ENCODE measurements at places on chromosomes 16 and 17.

DNA sequence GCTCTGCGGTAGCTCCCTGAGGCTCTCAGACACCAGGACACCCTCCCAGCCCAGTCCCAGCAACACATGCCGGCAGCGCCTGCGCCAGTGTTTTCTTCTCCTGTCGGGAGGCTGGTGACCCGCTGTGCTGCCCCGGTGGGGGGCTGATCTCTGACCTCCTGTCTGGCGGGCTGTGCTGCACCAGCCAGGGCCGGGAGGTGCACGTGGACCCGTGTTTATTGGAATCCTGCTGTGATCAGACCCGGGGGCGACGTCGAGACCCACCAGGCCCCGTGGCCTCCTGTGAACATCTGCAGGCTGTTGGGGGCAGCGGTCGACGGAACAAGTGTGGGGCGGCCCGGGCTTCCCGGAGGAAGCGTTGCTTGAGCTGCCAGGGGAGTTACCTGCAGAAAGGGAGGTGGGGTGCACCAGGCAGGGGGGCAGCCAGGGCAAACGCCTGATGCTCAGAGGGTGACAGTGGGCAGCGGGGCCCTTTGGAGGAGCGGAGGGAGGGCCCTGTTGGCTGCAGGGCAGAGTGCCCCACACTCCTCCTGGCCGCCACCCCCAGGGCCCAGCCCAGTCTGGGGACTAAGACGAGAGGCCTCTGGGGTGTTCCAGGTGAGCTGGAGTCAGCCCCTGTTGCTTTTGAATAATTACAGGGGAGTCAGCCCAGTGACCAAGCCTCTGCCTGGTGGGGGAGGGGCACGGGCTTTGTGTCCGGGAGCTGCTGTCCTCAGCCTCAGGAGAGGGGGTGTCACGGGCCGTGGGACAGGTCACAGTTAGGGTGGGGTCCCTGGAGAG is 2.3 kb upstream of the SSTR5 start:
- no peak for DNase-seq

DNA sequence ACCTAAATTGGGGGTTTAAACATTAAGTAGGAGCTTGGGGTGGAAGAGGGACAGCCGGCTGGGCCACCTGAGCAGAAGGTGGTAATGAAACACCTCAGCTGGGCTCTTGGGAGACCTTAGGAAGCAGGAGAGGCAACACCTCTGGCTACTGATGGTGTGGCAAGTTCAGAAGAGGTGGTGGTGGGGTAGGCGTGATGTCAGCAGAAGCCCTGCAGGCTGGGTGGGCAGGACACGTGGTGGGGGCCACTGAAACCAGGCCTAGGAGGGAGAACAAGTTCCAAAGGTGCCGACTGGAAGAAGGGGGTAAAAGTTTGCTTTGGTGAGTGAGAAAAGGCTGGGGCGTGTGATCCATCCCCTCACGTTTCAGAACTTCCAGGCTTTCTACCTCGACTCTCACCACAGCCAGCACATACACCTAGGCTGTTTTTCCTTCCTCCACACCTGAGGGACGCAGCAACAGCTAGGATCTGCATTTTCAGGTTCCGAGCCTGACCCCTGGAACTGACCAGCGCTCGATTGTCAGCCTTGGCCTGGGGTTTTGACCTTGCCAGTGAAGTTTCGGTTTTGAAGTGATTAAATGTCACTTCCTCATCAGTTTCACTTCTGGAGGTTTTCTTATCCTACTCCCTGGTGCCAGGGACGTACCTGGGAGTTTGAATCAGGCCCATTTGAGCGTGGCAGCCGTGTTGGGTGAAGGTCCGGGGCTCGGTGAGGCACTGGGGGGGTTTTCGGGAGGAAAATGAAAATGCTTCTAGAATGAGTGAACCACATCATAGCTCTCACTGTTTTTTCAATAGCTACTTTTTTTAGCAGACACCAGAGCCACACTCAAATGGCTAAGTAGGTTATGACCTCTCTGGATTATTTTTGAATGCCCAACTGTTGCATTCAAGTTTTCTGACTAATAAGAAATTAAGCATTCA is 10.0 kb downstream of the SNN start:
- DNase-seq = no peak

GRCh38 chr16:55502801-55503366 is 6.0 kb upstream of the LPCAT2 start:
- peak; percentile 88 for DNase-seq

DNA sequence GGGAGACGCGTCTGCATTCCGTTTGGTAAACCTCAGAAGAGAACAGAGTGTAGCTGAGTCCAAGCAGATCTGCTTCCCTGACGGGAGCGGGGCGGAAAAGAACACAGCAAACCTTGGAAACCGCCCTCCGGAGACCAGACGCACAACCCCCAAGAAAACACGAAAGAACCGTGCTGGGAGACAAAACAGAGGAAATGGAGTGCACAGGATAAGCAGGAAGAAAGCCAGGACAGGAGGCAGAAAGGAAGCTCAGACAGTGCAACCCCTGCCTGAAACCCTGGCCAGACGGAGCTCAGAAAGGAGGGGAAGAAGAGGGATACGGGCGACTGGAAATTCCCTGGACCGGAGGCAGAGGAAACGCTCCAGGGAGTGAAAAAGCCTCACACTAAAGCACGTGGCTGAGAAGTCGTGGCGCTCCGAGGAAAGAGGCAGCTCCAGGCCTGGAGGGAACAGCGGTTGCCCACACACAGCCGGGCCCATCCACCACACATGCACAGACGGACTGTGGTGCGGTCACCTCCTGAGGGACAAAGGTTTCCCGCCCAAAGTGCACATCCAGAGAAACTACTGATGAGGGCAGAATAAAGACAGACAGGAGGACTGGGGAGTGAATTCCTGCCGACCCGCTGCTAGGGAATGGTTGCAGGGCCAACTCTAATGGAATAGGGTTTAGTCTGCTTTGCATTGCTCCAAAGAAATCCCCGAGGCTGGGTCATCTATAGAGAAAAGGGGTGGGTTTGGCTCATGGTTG is 10.2 kb downstream of the DPEP1 start:
- no peak for DNase-seq

DNA sequence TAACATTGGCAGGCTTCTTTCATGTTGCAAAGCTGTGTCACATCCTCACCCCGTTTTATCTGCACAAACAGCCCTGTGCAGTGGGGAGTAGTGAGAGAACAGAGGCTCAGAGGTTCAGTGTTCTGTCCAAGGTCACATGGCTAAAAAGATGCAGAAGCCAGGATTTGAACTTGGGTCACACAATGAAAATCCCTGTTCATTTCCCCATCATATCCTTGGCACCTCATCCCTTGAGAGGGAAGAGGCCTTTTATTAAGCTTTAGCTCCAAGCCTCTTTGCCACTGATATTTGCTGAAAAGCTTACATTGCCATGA is 106.6 kb downstream of the AMFR start:
- DNase-seq = no peak

DNA sequence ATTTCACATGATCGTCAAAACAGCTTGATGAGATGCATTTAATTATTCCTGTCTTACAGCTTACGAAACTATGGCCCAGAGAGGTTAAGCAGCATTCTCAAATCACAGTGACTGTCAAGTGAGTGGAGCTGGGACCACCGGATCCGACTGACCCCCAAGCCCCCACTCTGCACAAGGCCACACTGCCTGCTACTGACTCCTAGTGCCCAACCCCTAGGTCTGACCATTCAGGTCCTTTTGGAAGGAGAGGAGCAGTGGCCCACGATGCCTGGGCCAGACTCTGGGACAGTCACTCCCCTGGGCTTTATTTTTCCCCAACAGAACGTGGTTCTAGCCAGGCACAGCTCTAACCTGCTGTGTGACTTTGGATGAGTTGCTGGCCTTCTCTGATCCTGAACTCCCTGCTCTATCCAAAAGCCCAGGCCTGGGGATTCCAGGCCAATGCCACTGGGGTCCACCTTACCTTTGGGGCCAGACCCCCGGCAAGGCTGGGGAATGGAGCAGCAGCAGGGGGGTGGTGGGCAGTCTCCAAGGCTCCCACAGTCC is 9.9 kb downstream of the TSPOAP1 start:
- no peak for DNase-seq

DNA sequence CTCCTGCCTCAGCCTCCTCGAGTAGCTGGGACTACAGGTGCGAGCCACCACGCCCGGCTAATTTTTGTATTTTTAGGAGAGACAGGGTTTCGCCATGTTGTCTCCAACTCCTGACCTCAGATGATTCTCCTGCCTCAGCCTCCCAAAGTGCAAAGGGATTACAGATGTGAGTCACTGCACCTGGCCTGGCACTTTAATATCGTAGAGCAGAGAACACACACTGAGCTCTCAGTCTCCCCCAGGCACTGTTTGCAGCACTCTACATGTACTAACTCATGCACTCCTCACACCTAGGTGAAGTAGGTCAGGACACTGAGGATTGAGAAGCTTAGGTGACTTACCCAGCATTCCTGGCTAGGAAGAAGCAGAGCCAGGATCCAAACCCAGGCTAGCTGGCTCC is 15.0 kb downstream of the C17orf100 start:
- DNase-seq = no peak

- DNase-seq = peak; percentile 8
Measured at GRCh38 chr16:89152831-89153700, 18.5 kb upstream of the CDH15 start.

DNA sequence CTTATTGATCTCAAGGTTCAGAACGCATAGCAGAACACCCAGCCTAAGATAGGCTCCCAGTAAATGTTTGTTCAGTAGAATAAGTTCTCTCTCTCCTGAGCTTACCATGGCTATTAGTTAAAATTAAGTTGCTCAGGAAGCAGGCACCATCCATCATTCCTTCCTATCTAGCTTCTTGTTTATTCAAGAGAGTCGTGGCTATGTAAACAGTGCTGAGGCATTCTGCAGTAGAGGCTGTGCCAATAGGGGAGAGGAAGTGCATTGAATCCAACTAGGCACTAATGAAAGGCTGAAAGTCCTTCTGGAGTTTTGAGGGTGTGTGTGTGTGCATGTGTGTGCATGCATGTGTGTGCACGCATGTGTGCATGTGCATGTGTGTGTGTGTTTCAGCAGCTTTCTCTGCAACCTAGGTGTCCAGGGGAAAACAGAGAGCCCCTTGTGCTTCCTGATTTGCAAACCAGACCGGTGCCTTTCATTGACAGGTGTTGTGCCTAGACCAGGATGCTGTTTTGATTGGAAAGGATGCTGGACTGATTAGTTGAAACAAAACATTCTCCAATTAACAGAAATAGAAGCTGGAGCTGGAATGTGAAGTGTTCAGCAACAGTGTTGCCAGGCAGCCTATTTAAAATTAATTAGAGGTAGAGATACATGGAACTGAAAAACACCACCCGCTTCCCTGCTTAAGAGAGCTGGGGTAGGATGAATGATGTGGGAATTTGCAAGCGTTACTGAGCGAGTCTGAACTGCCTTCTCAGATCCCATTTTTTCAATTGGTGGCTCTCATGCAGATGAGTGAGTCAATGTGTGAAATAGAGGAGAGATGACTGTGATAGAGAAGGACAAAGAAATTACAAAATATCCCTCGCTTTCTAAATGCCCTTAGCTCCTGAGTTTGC is 103.3 kb upstream of the CLEC3A start:
- DNase-seq = no peak

All from heart right ventricle (tissue), 16 donors.